Cerebellum (tissue), 4 donors: ENCODE measurements at places on chromosomes 7 and 10. TPM values are rescaled to one million over a fixed set of nuclear protein-coding genes. Genes with fewer than 3 reads are reported as not detected.

ODAD2 gene
- 6.6 TPM for total RNA-seq

PHYHIPL gene
- total RNA-seq = 38.8 TPM

OR6B1 gene
- total RNA-seq = not detected

GRCh38 chr10:43667761-43668386, 19.2 kb upstream of the ZNF32 start:
- DNase-seq = no peak

DNA sequence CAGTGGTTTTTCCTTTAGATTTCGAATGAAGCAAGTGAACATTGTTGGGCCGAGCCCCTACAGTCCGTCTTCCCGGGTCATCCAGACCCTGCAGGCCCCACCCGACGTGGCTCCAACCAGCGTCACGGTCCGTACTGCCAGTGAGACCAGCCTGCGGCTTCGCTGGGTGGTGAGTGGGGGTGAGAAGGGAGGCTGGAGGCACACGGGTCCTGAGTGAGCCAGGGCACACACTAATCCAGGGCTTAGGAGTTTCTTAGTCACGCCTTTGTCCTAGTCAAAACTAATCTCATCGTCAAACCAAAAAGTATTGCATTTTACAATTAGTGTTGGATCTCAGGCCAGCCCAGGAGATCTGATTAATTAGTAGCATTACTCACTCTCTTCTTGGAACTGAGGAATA, 568.8 kb upstream of the FOXK1 start:
- DNase-seq = no peak

- DNase-seq = no peak
These were observed 26.6 kb downstream of the RHEB start for GRCh38 chr7:151493083-151493482.

GRCh38 chr10:99855479-99856071, 73.1 kb downstream of the ABCC2 start:
- no peak for DNase-seq

GRCh38 chr7:84249656-84250055, 55.1 kb upstream of the SEMA3A start:
- DNase-seq = no peak

- DNase-seq = no peak
These were observed 85.0 kb downstream of the KMT2E start for GRCh38 chr7:105098863-105099515.

DNA sequence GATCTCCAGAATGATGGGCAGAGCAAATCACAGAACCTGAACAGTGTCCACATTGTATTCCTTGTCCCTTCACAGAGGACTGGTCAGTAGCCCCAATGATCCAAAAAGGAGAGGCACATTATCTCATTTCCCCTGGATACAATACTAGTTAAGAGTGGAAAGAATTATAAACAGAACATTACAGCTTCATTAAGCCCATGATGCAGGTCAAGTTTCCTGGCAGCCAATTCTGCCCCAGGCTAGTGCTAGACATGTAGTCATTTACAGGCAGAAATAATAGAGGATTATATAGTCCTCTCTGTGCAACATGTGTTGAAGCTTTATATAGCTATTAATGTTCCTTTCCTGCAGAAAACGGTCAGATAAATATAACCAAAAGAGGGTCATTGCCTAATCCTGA, 124.3 kb upstream of the WNT16 start:
- no peak for DNase-seq

DNA sequence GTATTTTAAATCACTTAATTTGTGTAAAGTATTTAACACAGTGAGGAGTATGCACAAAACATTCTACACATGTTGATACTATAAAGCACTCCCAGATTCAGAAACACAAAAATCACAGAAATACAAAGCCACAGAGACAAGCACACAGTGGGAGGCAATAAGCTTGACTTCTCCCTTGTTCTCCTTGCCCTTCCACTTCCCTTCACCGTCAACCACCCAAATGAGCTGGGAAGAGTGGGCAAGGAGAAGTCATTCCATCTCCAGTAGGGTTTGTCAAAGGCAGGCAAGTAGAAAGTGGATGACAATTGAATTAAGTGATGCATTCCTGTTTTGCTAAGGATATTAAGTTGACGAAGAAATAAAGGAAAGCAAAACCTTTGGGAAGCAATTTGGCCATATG, 4.2 kb upstream of the TMEM139 start:
- no peak for DNase-seq

DNA sequence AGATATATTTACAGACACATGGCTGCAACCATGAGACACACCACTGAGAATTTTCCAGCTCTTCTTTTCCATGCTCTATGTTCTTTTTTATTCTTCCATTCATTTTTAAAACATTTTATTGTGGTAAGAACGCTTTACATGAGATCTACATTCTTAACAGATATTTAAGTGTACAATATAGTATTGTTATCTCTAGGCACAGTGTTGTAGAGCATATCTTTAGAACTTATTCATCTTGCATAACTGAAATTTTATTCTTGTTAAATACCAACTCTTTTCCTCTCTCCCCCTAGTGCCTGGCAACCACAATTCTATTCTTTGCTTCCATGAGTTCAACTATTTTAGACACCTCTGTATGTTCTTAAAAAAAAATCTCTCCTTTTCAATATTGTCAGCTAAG, 67.1 kb upstream of the HABP2 start:
- DNase-seq = no peak
